ENCODE measurements at places on chromosomes 5 and 9.
A peak's percentile ranks its signal among the peaks of the same experiment; 100 is the strongest.

DNA sequence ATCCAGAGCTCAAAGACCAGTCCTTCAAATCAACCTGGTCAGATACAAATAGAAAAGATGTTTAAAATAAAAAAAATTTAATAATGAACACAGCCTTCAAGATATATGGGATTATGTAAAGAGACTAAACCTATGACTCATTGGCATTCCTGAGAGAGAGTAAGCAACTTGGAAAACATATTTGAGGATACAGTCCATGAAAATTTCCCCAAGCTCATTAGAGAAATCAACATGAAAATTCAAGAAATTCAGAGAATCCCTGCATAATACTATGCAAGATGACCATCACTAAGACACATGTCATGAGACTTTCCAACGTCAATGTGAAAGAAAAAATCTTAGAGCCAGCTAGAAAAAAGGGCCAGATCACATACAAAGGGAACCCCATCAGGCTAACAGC, 512.9 kb upstream of the PTGER4 start:
- no peak for DNase-seq

DNA sequence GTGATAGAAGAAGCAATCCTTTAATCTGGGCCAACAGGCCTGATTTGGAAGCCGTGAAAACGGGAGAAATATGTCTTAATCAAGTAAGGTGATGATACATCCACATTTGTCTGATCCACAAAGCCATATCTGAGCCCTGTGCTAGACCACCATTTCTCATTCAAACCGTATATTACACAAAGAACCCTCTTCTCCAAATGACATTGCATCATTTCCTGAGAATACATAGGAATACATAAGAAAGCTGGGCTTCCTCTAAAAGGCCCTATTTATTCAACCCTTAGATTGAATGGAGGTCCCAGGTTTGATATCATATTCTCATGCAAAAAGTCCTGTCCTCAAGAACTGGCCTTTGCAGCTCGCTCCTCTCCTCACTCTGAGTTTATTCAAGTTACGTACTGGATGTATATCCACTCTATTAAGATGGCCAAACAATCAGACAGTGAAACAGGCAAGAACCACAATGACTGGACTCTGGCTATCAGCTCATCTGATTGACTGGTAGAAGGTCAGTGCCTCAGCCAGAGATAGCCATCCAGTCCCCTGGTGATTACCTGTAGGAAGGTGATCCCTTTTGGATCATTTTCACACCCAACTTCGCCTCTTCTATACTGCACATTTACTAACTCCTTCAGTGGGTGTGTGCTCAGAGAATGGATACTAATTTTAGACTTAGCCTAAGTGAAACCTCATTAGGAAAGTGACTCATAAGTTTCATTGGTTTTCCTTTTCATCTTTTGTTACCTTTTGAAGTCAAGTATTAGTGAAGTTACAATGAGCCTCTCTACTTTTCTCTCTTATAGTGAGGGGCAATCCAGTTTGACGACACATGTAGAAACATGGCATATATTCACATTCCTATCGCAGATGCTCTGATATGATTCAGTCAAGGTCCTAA, 167.6 kb upstream of the WWC1 start:
- DNase-seq = no peak

DNA sequence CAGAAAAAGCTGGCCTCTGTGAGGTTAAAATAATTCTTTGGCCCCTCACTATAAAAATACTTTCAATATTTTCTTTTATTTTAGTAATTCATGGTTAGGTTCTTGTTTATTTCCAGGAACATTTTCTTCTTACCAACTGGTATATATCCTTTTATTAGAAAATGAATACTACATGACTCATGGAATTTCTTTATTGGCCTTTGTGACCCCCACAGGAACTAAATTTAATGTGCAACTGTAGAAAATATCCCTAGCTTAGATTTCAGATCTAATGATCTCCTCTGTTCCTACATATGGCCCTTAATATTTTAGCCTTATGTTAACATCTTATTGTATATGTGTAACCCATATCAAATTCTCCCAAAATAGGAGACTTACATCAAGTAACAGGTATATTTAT, 429.9 kb downstream of the NR2F1-AS1 start:
- no peak for DNase-seq

DNA sequence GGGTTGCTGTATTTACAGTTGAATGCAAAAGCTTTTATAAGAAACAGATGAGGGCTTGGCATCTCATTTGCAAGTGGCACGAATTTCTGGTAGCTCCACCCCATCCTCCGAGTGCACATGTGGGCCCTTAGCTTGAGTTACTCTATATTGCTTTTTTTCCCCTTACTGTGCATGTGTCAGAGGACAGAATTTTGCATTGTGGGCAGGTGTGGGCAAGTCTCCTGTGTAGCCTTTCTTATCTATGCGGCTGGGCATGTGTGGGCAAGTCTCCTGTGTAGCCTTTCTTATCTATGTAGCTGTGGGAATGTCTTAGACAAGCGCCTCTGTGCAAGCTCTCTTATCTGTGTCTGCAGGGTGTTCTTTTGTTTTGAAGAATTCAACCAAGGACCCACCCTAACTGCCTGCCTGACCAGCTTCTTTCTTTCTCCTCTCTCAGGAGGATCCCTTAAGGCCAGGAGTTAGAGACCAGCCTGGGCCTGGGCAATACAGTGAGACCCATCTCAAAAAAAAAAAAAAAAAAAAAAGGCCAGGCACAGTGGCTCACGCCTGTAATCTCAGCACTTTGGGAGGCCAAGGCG, 34.1 kb upstream of the SIL1 start:
- no peak for DNase-seq

GRCh38 chr5:146731909-146732659, 146.5 kb downstream of the PPP2R2B start:
- DNase-seq = no peak

- DNase-seq = no peak
These were observed 47.9 kb downstream of the RNF180 start for GRCh38 chr5:64213531-64213930.

- no peak for DNase-seq
These were observed 32.8 kb downstream of the TMC1 start for GRCh38 chr9:72554221-72554641.

DNA sequence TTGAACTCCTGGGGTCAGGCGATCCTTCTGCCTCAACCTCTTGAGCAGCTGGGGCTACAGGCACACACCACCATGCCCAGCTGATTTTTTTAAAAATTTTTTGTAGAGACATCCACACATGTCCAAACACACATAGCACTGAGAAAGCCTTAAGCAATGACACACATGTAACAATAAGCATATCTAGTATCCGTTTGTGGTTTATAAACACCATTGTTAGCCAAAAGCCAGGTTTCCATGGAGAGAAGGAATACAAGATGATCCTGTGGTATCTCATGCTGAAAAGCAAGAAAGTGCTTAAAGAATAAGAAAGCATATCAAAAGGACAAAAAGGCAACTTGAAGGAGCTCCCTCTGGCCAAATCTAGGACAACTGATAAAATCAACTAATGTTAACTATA, 29.7 kb upstream of the SLC1A3 start:
- DNase-seq = no peak

GRCh38 chr9:92769286-92769685, 4.7 kb upstream of the BICD2 start:
- DNase-seq = no peak

DNA sequence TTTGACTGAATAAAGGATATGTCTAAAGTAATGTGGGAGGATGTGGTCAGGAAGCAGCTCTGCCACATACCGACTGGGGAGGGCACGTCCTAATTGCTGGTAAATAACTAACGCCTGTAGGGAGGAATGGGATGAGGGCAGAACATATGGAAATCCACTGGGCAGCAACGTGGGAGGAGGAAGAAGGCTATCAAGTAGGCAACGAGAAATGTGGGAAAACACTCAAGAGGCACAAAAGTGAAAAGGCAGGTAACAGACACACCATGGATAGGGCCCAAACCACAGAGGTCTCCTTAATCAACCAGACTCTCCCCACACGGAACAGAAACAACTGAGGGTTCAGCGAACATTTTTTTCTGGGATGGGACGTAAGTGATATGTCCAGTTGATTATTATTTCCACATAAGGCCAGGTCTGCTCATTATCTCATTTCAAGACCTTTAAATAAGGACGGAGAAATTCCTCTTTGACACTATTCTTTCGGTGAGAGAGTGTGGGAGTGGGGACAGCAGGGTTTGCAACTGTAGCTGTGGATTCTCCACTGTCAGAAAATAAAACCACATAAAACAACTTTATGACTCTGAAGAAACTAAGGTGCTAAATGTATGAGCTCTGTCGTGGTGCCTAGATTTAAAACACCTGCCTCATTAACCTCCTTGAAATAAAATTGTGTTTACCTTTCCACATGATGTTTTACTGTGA, 17.0 kb downstream of the IARS1 start:
- DNase-seq = no peak

GRCh38 chr9:102551346-102551745, 443.8 kb upstream of the CYLC2 start:
- DNase-seq = no peak

DNA sequence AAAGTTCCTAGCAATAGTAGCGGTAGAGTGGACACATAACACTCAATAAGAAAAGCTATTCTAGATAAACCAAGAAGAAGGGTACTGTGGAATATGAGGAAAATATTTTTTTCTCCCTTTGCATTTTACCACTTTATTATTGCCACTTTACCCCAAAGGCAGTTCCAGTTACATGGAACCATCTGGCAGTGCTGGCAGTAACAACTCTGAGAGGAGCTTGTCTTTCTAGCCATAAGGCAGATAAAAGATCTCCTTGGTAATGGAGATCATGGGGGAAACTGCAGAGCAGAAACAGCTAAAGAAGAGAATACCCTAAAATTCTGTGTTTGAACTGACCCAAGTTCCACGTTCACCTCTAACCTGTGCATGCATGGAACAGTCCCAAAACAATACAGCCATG, 38.5 kb downstream of the UBTD2 start:
- no peak for DNase-seq

GRCh38 chr5:179318221-179318955, 26.9 kb downstream of the ADAMTS2 start:
- no peak for DNase-seq

DNA sequence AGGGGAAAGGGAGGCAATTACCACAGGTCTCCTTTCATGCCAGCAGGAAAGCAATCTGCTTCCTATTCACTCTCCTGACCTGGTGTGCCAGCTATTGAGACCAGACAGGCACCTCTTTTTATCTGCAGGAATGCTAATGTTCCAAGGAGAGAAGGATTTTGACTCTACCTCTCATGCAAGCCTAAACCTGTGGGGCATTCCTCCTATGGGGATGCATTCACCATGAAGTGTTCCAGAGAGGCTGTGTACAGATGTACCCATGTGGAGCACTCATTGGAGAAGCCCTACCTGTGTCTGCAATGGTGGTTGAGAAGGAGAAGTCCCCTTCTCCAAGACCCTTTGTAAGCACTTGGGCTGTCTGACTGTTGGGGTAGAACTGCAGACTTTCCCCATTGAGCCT, 45.4 kb upstream of the EDIL3 start:
- no peak for DNase-seq

DNA sequence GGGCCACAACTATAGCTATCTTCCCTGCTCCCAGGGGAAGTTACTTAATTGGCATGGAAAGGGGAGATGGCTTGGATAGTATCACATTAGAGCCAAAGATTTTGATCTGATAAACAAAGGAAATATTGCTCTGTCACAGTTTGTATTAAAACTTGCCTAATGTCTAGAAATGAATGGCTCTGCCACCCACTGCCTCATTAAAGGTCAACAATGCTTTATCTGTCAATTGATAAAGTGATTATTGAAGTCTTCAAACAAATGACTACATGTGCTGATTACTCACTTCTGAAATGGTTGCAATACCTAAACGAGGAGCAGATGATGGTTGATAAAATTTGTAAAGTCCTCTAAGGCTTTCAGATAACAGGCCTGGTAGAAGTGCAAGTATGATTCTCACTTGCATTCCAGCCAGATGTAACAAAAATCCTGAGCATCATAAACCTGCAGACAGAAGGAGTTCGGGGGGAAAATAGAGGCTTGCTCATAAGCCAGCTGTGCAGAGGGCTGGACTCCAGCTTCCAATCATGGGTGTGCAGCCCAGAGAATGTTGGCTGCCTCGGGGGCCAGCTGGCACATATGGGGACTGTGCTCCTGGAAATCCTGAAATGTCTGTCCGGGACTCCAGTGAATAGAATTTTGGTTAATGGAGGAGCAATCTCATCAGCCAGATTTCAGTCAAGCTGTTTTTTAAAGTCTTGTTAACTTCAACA, 200.5 kb upstream of the SLC27A6 start:
- DNase-seq = no peak

DNA sequence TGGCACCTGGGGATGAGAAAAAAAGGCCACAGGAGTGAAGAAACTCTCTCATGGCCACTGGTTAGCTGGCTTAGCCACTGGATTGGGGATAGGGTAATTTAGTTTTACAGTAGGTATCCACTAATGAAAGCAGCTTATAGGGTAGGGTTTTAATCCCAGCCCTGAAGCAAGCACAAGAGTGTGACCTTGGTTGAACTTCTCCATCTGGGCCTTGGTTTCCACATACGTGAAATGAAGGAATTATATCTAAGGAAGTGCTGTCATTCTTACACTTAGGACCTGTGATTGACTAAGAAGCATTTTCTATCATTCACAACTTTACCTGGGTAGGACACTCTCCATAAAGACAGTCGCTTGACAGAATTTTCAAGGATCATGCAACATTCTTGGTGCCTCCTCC, 49.6 kb downstream of the FAT2 start:
- DNase-seq = no peak

- no peak for DNase-seq
These were observed 486.8 kb downstream of the PSAT1 start for GRCh38 chr9:78783743-78784142.

DNA sequence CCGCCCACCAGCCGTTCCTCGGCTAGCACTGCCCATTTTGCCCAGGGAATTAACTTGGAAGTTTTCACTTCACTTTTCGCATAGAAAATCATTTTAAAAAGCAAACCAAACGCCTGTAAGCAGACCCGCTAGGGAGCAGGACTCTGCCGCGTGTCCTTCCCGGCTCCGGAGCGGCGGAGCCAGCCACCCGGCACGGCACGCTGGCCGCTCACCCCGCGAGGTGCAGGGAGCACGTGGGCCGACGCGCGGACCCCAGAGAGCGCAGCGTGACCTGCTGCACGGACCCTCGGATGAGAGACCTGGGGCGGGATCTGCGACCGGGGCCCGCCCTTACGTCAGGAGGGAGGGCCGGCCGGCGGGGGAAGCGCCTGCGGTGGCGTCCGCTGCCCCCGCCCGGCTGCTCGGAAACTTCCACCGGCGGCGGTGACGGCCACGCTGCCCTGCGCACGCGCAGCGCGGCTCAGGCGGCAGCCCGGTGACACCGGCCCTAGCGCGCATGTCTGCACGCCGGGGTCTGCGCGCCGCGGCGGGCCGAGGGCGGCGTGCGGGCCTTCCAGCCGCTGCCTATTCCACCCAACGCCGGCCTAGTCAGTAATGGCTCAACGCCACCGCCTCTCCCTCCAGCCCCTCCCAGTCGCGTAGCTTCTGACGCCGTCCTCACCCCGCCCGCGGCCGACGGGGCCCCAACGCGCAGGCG, 507 bp upstream of the TENT4A start:
- peak; percentile 93 for DNase-seq

- no peak for DNase-seq
These were observed 12.0 kb downstream of the EXOC3 start for GRCh38 chr5:454936-455335.

DNA sequence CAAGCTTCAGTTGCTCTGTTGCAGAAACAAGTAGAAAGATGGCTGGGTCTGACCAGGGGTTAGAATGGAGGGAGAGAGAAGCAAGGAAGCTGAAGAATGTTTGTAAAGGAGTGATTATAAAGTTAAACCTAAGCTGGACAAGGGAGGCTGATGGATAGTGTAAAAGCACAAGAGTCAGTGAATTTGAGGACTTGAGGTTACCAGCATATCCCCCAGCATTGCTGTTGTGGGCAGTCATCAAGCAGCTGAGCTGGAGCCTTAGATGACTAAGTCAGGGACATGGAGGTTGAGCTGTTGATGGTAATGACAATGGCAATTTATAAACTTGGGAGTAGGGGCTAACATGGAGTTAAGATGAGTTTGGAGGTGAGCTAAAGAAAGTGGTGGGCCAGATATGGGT, 131.5 kb downstream of the ERCC6L2 start:
- DNase-seq = no peak

Data from stimulated activated CD4-positive, alpha-beta T cell treated with anti-CD3 and anti-CD28 coated beads, TNF-alpha, amount 100 ng/mL, for 24 hours (primary cell).